ENCODE measurements at places on chromosomes 2 and 18.

DNA sequence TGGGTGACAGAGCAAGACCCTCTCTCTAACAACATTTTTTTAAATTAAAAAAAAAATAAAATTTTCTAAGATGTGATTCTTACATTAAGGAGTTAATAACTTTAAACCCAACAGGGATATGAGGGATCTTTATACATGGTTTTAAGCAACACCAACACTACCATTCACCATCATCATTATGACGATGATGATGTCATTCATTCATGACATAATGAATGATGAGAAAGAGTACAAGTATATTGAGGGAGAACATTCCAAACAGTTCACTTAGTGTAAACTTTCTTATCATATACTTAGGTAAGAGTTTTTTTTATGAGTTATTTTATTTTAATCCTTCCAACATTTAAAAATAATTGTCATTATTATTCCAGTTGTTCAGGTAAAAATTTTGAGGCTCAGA lies 863.3 kb downstream of the DPP10 start:
- DNase-seq: no peak

- DNase-seq: peak; percentile 83
Observed at GRCh38 chr2:38947241-38948239, 57.9 kb downstream of the ARHGEF33 start.

DNA sequence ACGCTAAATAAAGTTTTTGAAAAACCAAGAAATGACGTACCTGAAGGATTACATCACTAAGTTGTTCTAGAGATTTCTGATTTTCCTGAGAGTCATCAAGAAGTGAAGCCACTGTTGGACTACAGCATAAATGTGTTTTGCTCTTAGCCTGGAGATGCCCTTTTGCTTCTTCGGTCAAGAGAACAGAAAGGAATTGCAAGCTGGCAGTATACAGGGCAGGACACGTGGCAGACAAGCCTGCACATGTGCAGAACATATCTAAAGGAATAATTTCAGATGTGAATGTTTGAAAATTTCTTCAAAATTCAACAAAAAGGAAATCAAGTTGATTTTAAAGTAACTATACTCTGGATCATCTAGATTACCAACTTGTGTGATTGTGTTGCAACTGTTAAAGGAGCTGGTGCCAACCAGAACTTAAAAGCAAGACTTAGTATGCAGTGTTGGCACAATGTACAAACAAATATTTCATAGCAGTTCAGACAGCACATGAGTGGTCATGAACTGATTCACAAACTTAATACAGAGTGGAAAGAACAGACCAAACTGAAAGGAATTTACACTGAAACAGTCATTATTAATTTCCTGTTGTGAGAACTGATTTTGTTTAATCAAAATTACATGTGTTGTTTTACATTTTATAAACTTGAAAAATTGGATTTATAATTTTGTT lies 100.4 kb upstream of the CD226 start:
- DNase-seq: peak; percentile 68

DNA sequence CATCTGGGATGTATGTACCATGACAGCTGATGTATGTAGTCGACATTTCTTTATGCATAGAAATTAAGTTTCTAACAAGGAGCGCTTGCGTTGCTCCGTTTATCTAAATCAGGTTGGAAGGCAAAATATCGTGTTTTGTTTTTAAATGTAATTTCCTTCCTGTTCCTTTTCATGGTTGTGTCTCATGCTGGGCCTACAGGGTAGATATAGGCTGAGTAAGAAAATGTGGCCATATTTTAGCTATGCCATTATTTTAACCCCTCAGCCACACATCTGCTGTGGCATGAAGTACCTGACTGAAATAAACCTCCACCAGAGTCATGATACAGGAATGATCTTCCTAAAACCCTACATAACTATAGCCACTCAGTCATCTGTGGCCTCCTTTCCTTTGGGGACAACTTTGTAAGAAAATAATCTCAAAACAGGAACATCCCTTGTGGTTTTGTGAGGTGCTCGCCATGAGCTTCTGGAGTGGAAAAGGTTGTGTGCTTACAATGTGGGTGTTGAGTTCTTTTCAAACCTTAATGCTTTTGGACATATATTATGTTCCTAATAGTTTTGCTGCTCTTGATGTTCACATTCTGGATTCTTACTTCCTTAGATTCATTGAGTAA lies 214.3 kb downstream of the FAM210A start:
- DNase-seq: no peak

- no peak for DNase-seq
Observed at GRCh38 chr2:48356701-48357325, 173.1 kb upstream of the STON1 start.

DNA sequence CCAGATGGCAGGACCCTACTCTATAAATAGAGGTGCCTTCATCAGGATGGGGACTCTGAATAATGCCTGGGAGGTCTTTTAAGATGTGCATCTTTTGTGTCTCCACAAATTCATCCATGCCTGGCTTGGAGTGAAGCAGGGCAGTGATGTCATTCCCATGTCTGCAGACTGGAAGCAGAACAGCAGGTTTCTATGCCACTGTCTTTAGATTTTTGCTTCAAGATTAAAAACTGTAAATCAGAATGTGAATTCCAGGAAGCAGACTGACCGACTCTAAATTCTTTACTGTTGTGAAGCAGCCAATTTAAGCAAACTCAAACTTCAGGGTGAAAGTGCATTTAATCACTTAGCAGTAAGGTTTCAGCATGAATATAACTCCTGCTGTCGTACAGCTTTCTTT lies 159.3 kb downstream of the SCG2 start:
- DNase-seq: no peak

DNA sequence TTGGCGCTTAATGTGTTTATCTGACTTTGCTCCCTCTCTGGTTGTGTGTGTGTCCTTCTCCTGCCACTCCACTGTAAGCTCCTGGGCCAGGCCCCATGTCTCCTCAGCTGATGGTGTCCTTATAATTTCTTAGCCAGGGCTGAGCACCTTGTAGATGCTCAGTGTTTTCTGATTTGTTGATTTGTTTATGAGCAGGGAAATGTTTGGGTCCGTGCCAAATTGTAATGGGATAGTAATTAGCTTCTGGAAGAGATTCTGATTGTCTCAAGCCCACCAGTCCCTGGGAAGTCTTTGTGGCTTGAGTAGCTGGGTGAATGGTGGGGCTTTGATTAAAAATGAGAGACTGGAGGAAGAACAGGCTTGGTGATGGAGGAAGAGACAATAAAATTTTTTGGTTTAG lies 270.5 kb downstream of the MYCN start:
- no peak for DNase-seq

DNA sequence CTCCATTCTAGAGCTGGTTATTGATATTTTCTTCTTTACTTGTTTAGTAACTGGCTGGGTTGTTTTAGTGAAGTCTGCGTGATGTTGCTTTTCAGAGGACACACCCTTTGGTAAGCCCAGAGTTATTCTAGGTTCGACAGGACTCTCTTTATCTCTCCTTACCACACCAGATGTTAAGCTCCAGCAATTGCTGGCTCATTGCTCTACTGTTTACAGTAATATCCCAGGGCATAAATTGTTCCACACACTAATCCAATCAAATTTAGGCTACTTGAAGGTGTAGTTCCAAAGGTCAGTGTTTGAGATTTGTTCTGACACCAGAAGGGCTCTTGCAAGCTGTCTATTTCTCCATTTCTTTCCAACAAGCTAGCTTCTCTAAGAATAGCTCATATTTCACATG lies 506.6 kb downstream of the NR4A2 start:
- DNase-seq: no peak

DNA sequence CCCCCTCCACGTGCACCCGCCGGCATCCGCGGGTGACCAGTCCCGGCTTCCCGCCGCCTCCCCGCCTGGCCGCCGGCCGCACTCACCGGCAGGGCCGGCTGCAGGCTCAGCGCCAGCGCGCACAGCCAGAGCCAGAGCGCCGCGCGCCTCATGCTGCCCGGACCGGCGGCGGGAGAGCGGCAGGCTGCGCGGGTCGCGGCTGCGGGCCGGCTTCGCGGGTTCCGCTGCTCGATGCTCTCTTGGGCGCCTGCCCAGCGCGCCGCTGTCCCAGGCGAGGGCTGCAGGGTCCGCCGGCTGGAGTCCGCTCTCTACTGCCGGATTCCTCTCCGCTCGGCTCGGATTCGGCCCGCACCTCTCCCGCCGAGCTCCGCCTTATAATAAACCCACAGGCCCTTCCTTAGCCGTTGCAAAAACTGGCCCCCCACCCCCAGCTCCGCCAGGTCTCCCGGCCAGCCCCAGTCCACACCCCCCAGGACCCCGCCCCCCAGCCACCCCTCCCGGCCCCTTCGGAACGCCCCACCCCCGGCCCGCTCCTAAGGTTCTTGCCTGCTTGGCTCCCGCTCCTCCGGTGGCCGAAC lies at the start of gene SDC1:
Gene SDC1 (minus strand): TSS at position 415 of the 578 bp plus-strand sequence. CDS start 263 bp downstream, at position 152.
- peak; percentile 71 for DNase-seq

- DNase-seq: peak; percentile 40
Observed at GRCh38 chr18:47075098-47075883, 39.9 kb upstream of the ELOA2 start.

DNA sequence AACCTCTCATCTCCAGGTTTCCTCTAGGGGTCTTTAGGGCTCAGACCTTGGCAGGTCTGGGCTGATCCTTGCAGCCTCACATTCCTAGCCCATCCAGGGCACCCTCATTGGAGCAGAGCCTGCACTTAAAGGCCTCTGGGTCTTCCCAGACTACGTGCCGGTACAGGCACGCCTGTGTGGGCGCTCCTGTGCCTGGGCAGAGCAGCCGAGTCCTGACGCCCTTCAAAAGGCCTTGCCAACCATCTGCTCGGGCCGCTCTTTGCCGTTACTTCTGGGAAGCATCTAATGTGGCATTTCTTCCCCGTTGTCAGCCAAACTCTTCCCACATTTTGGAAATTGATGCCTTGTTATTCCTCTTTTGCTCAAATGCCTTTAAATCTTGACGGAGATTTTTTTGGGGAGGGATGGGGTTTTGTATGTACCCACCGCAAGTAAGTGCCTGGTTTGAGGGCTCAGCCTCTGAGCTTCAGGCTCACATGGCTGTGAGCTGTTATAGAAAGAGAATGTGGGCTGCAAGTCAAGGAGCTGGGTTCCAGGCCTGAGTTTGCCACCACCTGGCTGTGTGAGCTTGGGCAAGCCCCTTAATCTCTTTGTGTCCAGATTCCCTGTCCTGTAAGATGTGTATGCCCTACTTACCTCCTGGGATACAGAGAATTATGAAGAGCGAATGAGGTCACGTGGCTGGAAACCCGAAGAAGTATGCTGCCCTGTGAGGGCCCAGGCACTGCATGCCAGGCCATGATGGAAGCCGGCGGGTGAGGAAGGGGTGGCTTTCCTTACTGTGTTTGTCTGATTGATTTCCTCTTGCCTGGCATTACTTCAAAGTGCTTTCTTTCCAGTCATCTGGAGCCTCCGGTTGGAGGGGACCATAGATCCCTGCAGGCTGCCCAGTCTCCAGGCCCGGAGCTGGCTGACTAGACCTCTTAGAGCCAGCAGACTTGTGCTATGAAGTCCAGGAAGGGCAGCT lies 20.6 kb downstream of the EHD3 start:
- DNase-seq: no peak

DNA sequence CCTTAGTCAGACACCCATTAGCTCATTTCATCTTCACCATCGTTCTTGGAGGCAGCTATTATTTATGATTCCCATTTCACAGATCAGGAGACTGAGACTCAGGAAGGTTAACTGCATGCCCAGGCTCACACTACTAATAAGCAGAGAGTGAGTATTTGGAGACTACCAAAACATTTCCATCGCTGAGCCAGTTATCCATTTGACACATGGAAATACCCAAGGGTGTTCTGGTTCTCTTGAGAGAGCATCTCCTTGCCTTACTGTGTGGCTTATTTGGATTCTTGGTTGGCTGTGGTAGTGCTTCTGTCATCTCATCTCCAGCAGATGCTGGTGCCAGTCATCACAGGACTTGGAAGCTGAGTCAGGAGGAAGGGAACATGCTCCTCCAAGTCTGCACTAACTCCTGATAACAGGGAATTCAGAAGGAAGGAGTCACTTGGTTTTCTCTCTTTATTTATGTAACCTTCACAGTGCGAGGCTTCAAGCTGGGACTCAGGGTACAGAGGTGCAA lies 55.2 kb downstream of the RASGRP3 start:
- peak; percentile 19 for DNase-seq

DNA sequence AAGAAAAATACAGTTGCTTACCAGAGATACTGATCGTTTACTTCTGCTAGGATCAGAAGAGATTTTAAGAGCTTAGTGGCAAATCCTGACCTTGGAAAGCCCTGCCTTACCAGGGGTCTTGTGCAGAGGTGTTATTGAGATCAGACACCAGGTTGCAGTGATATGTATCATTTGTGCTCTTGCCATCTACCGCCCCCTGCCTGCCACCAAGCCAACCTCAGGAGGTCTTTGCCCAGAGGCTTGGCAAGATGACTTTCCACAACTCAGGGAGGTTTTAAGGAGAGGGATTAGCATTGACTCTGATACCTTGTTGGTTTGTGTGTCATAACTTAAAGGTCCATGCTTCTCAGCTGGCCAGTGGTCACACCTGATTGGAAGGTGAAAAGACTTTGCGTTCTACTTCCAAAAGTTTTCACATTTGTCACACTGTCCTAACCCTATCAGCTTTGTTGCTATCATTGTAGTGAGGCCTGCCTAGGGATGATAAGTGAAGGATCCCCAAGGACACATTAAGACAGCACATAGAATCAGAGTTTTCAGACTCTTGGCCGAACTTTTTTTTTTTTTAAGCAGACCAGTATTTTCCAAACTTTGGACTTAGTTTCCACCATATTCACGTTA lies 46.2 kb upstream of the MGAT5 start:
- DNase-seq: peak; percentile 70

- DNase-seq: no peak
Observed at GRCh38 chr2:41167014-41167413, 715.1 kb upstream of the SLC8A1 start.

- DNase-seq: peak; percentile 35
Observed at GRCh38 chr2:161102770-161103450, 57.3 kb upstream of the TANK start.

GRCh38 chr2:205681401-205682238 lies 681 bp upstream of the NRP2 start:
- no peak for DNase-seq

- DNase-seq: no peak
Observed at GRCh38 chr18:44950685-44951195, 270.1 kb downstream of the SETBP1 start.

DNA sequence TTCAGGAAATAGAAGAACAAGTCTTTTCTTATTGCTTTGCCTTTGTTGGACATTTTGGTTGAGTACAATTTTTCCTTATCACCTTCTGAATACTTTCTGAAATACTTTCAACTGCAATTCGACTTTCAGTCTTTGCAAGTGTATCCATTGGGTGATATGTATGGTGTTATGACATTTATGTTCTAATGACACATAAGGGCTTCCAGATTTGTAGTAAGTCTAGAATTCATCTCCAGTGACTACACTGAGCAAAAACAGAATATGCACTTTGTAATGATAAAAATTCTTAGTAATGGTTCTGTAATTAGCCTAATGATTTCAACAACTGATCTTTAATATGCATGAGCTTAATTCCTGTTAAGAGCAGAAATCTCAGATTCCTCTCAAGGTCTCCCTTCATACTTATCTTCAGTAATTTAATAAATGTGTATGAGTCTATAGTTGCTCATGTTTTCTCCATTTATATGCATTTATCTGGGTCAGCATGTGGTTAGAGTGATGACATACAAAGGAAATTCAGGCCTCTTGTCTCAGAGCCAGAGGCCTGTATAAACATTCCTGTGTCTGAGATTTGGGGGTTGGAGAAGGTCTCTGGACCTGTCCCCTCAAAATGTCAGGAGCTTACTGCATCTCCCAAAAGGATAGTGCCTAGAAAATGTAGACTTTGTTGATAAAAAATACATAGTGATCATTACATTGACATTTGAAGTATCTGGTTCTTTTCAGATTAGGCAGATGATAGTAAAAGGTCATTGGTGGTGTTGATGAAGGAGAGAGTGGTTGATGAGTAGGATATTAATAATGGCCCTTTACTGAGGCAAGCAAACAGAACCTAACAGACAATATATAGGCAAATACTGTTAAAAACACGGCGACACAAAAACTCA lies 114.9 kb downstream of the QPCT start:
- DNase-seq: peak; percentile 84

GRCh38 chr2:206799083-206799482 lies 33.7 kb downstream of the FASTKD2 start:
- DNase-seq: peak; percentile 19
